ENCODE measurements at places on chromosomes 3 and 15. TPM values are rescaled to one million over a fixed set of nuclear protein-coding genes. Genes with fewer than 3 reads are reported as not detected.

DNA sequence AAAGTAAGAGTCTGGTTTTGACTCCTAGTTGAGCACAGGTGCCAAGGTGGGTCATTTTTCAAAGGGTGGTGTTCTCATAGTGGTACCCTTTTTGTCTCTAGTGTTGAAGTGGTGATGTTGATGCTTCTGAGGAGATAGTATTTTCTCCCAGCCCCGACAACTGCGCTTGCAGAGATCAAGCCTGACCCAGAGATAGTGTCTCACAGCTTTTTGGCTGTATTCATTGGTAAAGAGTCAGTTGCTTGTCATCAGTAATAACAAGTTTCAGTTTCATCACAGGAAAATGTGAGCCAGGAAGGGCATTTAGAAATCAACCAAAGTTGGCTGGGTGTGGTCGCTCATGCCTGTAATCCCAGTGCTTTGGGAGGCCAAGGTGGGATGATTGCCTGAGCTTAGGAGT, 139.3 kb downstream of the NFKBIZ start:
- DNase-seq, result no peak

GRCh38 chr15:63920504-63921175, 86.9 kb upstream of the HERC1 start:
- DNase-seq, result no peak

GRCh38 chr3:171949554-171949953, 89.8 kb upstream of the FNDC3B start:
- DNase-seq, result no peak

The ATP13A5 gene
- not detected for total RNA-seq

All from CD8-positive, alpha-beta memory T cell (primary cell).